ENCODE measurements at places on chromosomes 5 and 9. TPM values are rescaled to one million over a fixed set of nuclear protein-coding genes. Genes with fewer than 3 reads are reported as not detected.

The GGTA1 gene
- total RNA-seq: 2.3 TPM

The TMEM38B gene
- total RNA-seq: 22.1 TPM

The SLC6A7 gene
- 0.62 TPM for total RNA-seq

The HSPA9 gene
- total RNA-seq: 206 TPM

The CENPP gene
- total RNA-seq: 8.6 TPM

The EQTN gene
- 1.6 TPM for total RNA-seq

The KDM3B gene
- 84.1 TPM for total RNA-seq

The GRHPR gene
- 61.6 TPM for total RNA-seq

The TMEFF1 gene
- 47.6 TPM for total RNA-seq

The CKMT2 gene
- 1.2 TPM for total RNA-seq

The DOCK8 gene
- total RNA-seq: 3.6 TPM

The CEP78 gene
- total RNA-seq: 62.1 TPM

The CACFD1 gene
- total RNA-seq: 19.0 TPM

The SPATA31C1 gene
- total RNA-seq: not detected

The GPX3 gene
- total RNA-seq: 12.3 TPM

The EIF4E1B gene
- not detected for total RNA-seq

The TAS2R1 gene
- total RNA-seq: 0.62 TPM

The CTNND2 gene
- 66.9 TPM for total RNA-seq

The PLAC8L1 gene
- not detected for total RNA-seq

The INIP gene
- 27.3 TPM for total RNA-seq

The FBP2 gene
- not detected for total RNA-seq

The EMB gene
- 3.0 TPM for total RNA-seq

The IFNA8 gene
- not detected for total RNA-seq

The NR2F1 gene
- total RNA-seq: 121 TPM

The GRM6 gene
- total RNA-seq: 0.16 TPM

The WNK2 gene
- 16.4 TPM for total RNA-seq

The PRDM9 gene
- total RNA-seq: not detected

The GDA gene
- 32.8 TPM for total RNA-seq

The WHRN gene
- 0.94 TPM for total RNA-seq

The PLEKHG4B gene
- total RNA-seq: 6.2 TPM

The SLC46A2 gene
- total RNA-seq: not detected

The RLN2 gene
- total RNA-seq: not detected

The C5orf34 gene
- total RNA-seq: 4.4 TPM

The CDC20B gene
- total RNA-seq: 0.78 TPM

The HAVCR1 gene
- total RNA-seq: 0.31 TPM

The SARDH gene
- 2.5 TPM for total RNA-seq

The AFAP1L1 gene
- 3.7 TPM for total RNA-seq

The PCDH1 gene
- 27.0 TPM for total RNA-seq

The RNF208 gene
- total RNA-seq: 1.4 TPM

The PRR16 gene
- 6.1 TPM for total RNA-seq

The FCN2 gene
- total RNA-seq: not detected

The GRIN3A gene
- total RNA-seq: 6.9 TPM

The HTR1A gene
- total RNA-seq: 18.2 TPM

The PPP3R2 gene
- not detected for total RNA-seq

The UIMC1 gene
- 66.6 TPM for total RNA-seq

The SPATA31D4 gene
- total RNA-seq: not detected

The BTNL8 gene
- total RNA-seq: not detected

The ADAMTS13 gene
- total RNA-seq: 2.2 TPM

The RUFY1 gene
- total RNA-seq: 24.0 TPM

The UCK1 gene
- total RNA-seq: 13.3 TPM

The LTC4S gene
- 1.7 TPM for total RNA-seq

The FIBCD1 gene
- 1.4 TPM for total RNA-seq

The ESM1 gene
- 0.47 TPM for total RNA-seq

The MYOT gene
- 0.31 TPM for total RNA-seq
